ENCODE measurements at places on chromosomes 4 and X.

DNA sequence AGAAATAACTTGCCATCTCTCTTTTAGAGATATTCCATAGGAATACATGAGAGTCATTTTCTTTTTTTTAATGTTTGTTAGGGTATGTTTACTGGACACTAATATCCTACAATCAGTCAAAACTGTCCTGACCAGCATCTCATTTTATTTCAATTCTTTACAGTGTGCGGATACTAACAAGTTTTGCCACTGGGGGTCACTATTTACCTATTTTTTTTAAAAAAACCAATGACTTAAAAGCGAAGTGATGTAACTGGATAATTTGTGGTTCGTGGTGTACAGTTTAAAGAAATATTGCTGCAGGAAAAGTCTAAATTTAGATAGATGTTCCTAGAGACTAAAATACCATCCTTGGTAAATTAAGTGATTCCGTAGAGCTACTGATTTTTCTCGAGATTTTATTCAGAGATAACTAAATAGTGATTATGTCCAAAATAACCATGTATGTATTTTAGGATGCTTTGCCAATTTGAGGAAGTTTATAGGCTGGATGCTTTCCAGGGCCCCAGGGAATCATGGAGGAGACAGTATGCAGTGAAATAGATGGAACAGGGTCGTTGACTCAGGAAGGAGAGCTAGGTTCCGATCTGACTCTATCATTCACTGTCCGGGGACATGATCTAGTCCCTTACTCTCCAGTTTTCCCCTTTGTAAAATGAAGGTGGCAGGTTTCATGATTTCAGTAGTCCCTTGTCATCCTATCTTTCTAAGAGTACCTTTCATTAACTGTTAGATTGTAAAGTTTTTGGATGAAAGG lies 34.0 kb upstream of the GNPDA2 start:
- peak; percentile 8 for DNase-seq

DNA sequence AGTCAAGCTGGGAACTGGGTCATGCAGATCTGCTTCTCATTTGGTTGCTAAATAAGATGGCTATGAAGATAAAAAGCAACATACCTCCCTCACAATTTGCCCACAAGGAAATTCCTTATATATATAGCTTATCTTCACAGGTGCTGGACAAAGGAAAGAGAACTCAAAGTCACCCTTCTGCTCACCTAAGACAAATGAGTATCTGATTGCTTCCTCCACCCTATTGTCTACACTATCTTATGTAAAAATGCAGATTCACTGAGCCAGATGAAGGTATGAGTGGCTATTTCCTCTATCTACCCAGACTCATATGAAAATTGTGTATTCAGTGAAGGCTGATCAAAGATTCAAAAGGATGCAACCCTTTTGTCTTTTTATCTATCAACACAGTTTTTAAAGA lies 50.8 kb downstream of the CHM start:
- DNase-seq = no peak

- DNase-seq = no peak
These were observed 54.8 kb downstream of the DHX15 start for GRCh38 chr4:24529555-24529954.

DNA sequence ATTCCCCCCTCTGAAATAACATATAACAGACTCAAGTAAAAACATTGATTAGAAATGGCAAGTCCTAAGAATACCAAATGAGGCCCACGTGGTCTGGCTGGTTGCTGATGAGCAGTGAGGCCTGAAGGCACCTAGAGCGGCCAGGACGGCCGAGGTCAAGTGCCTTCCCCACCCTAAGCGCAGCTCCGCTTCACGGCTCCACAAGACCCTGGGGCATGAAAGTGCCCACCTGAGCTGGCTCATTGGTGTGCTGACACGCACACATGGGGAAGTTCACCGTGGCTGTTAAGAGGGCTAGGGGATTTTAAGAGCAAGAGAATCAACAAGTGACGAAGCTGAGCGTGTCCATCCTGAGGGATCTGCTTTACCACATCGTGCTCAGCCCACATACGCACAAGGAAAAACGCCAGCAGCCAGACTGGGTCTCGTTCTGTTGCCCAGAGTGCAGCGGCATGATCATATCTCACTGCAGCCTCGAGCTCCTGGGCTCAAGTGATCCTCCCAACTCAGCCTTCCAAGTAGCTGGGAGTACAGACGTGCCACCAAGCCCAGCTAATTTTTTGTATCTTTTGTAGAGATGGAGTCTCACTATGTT lies 22.4 kb downstream of the DCTD start:
- DNase-seq = no peak

DNA sequence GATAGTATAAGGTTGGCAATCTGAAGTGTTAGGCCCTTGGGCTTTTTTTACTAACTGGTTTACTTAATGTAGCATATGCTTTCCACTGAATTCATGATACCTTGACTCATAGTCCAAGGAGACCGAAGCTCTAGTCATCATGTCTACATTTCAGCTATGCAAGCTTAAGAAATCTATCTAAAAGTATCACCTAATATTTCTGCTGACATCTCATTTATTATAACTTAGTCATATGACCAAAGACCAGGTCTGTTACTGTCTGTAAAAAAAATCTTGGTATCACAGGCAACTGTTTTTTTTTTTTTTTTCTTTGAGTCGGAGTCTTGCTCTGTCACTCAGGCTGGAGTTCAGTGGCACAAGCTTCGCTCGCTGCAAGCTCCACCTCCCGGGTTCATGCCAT lies 814.0 kb upstream of the NDST4 start:
- DNase-seq = no peak

GRCh38 chrX:28585767-28586166 lies 1.5 kb upstream of the IL1RAPL1 start:
- DNase-seq = no peak

DNA sequence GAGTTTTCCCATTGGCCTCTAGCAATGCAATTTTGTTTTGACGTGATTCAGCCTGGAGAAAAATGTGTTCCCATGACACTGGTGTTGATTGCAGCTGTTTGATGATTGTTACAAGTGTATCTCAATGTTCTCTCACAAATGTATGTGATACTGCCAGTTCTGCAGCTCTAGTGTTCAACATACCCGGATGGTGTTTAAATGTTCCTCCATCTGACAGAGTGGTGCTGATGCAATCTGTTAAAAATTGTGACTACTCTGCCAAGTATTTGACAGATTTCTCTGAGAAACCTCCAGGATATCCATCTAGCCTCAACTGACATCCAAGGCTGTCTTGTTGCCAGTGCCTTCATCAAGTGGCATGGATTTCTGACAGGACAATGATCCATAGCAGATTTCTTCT lies 657.2 kb upstream of the DIAPH2 start:
- DNase-seq = no peak

Measured in AG09309 (cell line).